ENCODE measurements at places on chromosomes 4 and X.

DNA sequence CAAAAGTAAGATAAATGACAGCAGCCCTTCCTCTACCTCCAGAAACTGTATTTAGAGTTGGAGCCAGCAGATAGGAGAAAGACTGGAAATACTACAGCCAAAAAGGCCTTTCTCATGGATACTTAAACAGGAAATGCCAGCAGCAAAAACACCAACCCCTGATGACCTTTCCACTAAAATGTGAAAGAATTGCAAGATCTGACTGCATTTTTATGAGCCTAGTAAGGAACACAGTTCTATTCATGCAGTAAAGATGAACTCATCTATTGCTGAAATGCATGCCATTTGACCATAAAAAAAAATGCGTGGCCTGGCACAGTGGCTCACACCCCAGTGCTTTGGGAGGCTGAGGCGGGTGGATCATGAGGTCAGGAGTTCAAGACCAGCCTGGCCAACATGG is 19.9 kb downstream of the ABCG2 start:
- no peak for DNase-seq

DNA sequence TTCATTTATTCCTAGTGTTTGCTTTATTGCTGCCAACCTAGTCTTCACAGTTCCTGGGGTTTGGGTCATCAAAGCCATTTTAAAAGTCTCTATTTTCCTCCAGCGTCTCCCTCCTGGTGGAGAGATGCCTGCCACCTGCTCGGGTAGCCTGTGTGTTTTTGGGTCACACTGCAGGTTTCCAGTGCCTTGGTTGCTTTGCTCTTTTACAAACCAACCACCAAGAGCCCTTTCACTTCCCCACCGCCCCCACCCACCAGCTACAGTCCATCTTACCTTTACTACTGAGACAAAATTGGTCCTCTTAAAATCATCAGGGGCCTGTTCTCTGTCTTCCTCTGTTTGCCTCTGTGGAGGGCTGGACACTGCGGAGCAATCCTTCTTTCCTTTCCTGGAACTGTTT is 280.5 kb upstream of the GATB start:
- no peak for DNase-seq

- no peak for DNase-seq
Measured at GRCh38 chrX:120668357-120668756, 38.5 kb upstream of the C1GALT1C1 start.

- DNase-seq = no peak
Measured at GRCh38 chr4:120844528-120844921, 78.0 kb downstream of the PRDM5 start.

DNA sequence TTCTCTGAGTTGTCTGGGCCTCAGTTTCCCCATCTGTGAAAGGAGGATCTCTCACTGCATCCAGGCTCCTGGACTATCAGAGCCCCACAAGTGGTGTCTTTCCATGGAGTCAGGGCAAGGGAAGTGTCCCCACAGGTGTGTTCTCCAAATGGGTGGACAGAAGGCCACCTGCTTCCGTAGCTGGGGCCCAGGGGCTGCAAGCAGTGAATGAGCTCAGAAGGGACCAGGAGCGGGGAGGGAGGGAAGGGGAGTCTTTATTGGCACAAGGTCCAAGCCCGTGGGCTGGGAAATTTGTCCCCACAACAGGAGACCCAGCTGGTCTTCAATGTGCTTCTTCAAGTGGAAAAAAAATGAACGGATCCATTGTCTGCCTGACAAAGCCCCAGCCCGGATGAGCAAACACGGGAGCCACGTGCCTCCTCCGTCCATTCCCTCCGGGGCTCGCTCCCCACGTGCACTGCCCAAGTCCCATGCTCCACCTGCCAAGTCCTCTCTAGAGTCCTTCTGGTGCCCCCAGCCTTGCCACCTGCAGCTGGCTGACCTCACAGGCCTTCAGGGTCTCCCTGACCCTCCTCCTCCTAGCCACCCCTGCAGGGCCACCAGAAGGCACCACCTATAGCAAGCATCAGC is 72.0 kb downstream of the JAKMIP1 start:
- no peak for DNase-seq

DNA sequence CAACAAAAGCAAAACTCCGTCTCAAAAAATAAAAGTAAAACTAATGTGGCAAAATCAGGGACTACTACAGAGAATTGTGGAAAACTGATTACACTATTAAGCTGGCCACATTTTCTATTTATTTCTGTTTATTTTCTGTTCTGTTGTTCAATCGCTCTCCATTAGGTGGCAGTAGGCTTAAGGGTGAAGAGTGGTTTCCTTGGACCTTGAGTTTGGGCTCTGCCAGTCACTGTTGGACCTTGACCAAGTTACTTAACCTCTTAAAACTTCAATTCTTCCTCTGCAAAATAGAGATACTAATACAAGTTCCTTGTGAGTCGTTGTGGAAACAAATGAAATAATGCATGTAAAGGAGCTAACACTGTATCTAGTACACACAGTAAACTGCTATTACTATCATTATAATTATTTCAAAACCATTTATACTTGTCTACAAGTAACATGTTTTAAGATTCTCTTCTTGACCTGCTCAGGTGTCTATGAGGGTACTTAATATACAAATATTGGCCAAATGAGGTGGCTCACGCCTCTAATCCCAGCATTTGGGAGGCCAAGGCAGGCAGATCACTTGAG is 15.2 kb downstream of the HSD17B11 start:
- no peak for DNase-seq

DNA sequence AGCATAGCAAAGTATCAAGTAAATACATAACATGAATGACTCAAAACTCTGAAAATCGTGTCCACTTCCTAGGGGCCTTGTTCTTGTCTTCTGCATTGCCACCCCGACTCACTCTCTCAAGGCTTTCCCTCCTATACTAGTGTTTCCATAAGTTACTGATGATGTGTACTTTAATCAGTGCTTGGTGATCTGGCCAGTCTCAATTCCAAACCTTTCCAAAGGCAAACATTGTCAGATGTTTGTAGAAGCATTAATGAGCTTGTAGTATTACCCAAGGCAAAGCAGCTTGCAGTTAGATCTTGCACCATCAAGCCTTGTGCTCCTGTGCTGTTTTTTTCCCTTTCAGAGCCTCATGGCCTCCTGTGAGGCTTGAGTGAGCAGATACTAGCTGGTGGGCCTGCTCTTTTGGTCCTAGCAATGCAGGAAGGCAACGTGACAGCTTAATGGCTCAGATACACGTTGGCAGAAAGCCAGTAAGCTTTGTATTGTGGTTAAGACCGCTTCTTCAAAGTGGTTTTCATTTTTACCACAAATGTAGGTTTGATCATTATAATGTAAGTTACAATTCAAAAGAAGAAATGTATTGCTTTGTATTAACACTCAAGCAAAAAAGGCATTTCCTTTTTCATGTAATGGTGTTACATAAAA is 51.8 kb downstream of the RBPJ start:
- no peak for DNase-seq

DNA sequence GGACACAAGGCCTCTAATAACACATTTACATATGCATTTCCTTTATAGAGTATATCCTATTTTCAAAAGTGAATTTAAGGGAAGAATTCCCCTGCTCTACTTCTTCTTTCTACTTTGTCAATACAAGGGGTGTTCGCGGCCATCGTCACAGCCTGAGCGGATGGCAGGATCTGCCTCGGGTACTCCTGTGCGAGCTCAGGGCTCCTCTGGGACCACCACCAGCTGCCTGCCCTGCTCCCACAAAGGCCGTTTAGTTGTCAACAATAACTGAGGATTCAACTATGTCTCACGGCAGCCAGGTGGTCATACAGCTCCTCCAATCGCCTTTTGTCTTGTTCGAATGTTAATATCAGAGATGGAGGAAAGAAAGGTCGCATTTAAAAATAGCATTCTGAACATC is 228.2 kb upstream of the TENM3 start:
- no peak for DNase-seq

GRCh38 chr4:66357316-66357715 is 687.0 kb upstream of the EPHA5 start:
- no peak for DNase-seq

- DNase-seq = no peak
Measured at GRCh38 chr4:74451214-74451661, 6.3 kb downstream of the AREG start.

DNA sequence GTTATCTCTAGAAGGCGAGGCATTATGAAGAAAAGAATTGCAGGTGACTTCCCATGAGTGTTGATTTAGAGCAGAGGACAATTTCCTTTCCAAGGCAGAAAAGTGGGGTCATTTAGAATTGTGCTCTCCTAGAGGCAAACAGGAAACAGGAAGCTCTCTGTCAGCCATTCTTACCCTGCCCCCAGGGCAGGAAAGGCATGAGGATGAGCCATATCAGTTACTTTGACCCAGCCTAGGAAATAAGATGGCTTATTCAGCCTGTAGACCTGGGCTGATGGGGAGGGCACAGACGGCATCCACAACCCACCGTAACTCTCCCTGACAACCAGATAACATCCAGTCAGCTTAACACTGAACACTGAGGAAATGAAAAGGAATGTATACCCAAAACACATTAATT is 88.8 kb upstream of the KDR start:
- no peak for DNase-seq

DNA sequence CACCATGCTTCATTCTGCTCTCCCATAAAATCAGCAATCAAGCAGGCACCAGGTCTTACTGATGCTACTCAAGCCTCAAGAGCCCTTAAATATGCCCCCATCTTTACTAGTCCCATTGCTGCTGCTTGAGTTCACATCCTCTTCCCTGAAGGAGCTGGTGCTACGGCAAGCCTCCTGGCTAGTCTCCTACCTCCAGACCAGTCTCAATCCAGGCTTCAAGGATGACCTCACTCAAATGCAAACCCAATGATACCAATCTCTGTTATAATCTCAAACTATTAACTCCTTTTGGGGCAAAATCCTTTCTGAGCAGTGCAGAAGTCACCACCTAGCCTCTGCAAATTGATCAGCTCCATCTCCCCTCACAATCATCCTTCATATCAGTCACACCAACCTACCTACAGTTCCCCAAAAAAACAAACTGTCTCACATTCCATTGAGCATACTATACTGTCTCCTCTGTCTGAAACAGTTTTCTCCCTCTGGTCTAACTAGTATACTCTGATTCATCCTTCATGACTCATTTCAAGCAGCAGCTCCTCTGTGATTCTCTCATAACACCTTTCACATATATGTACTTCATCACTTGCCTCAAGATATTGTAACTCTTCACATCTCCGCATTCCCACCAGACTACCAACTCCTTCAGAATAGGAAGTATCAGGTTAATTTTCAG is 30.0 kb downstream of the PAPSS1 start:
- no peak for DNase-seq

GRCh38 chr4:16125571-16126445 is 42.0 kb upstream of the PROM1 start:
- no peak for DNase-seq

- no peak for DNase-seq
Measured at GRCh38 chr4:56850910-56851309, 29.4 kb upstream of the SPINK2 start.

DNA sequence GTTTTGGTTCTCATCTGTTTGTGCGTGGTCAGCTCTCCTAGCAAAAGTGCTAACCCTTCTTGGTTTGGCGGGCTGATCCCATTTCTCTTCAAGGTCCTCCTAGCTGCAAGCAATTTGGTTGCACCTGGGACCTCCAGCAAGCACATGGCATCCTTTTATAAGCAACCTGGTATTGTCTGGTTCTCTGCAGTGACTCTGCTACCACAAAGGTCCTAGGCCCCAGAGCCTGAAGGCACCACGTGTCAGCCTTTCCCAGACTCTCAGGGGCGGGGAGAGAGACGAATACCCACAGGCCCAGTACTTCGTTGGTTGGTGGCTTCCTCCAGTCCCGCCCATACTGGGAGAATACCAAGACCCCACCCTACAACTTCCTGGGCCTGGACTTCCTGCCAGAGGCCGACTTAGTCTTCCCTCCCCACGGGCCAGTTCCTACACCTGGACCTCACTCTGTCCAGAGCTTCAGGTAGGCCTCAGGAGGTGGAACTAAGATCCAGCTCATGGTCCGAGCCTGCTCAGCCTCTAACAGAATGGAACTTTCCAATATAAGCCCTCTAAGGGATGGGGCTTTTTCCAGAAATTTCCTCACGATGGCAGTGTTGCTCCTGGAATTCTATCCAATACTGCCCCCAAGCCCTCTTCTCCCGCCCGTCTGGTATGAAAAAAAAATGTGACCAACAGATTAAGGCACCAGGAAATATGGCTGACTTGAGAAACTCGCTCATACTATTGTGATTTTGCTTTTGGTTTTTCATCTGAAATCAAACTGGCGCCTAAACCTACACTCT is 192.5 kb upstream of the STK26 start:
- peak; percentile 48 for DNase-seq

- no peak for DNase-seq
Measured at GRCh38 chr4:10082459-10083272, 33.9 kb downstream of the WDR1 start.

GRCh38 chrX:71181558-71181909 is 36.9 kb downstream of the NLGN3 start:
- peak; percentile 30 for DNase-seq

GRCh38 chrX:105634180-105634579 is 188.2 kb upstream of the NRK start:
- DNase-seq = no peak

- DNase-seq = no peak
Measured at GRCh38 chrX:19548279-19548678, 33.0 kb upstream of the MAP3K15 start.

GRCh38 chr4:38091636-38092035 is 131.4 kb downstream of the PTTG2 start:
- DNase-seq = no peak

DNA sequence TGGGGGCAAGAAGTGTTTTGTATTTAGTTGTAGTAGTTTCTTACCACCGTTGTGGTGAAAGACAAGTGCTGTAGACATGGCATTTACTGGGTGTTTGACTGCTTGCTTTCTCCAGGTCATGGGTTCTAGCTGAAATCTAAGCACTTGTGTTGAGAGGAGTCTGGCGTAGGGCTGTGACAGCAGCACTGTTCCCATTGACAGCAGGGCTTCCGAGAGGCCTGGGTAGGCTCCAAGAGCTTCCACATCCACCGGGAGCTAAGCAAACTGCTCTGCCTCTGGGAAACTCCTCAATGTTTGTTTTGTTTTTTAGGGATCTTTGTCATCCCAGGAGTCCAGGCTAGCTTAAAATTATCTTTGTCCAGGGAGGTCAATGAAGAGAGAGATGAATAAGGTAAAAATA is 44.3 kb downstream of the BMPR1B start:
- DNase-seq = no peak

DNA sequence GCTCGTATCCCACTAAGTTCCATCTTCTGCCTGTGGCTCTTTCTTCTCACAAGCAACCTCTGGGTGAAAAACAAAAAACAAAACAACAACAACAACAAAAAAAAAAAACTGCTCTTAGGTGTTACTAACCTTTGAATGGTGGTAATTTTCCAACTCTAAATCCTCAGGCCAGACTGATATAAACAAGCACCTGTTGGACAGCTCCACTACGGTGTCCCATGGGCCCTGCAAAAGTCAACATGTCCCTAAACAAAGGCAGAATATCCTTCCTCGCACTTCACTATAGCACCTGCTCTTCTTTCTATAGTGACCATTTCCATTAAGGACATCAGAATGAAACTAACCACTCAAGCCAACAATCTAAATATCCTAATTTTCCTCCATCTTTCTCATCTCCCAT is 54.6 kb upstream of the PARM1 start:
- DNase-seq = no peak

GRCh38 chrX:100090931-100091330 is 319.1 kb downstream of the PCDH19 start:
- DNase-seq = no peak

Measured in T-helper 2 cell (primary cell).